DMS79 (cell line): ENCODE measurements at places on chromosomes 11 and 22.

- DNase-seq: no peak
Measured at GRCh38 chr22:22933807-22934542, 46.4 kb downstream of the IGLL5 start.

DNA sequence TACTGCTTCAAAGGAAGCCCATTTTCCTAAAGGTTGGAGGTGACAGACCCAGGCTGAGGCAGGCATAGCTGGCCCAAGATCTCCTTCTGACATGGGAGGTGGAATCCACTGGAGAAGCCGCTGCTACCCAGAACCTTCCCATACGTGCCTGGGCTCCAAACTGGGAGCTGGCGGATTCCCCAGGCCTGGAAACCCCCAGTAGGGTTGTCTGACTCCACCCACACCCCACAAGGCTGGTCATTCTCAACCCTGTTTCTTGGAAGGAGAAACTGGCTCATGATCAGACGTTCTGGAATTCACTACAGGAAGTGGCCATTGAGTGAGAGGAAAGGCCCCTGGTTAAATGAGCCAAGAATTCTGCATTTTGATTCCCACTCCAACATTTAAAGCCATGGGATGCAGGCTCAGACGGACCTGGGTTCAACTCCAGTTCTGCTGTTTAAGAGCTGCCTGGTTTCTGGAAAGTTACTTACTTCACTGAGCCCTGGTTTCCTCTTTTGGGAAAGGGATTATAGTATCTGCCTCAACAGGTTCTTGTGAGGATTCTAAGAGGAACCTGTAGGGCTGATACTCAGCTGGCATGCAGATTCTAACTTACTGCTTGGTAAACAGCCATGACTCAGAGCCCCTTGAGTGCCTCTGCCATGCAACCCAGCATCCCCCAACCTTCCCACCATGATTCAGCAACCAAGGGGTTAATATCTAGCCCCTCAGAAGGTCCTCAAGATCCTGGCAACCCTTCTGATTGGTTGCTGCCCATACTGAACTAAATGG is 19.4 kb upstream of the TSKU start:
- no peak for DNase-seq

- no peak for DNase-seq
Measured at GRCh38 chr11:6682591-6682935, 577 bp downstream of the MRPL17 start.

DNA sequence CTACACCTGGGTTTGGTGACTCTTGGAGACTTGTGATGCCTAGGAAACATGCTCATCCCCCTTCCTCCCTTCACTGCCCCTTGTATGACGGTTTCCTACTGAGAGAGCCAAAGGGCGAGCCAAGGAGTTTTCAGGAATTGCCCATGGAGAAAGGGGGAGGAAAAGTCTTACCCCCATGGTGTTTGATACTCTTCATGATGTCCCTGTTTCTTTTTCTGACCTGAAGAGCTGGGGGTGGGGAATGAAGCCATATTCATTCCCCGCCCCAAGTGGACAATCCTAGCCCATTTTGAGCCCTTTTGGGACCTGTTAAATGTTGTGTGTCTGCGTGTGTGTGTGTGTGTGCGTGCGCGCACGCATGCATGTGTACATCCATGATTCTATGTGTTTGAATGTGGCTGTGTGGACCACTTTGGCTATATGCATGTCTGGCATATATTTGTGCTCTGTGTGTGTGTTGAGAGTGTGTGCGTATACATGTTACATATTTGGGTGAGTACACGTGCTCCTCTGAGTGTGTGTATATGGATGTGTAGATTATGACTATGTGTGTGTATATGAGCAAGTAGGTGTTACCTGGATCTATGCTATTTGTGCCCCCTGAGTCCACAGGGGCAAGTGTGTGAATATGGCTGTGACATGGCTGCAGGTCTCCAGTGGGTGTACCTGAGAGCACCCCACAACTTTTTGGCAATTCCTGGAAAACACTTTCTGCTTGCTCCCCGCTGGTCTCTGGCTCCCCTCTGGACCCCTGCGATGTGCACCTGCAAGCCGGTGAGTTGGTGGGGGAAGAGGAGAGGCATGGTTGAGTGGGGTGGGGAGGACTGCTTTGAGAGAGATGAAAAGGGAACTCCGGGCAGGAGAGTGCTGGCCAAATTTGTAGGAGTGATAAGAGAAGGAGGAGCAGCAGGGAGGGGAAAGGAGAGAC is 24.6 kb downstream of the OTOG start:
- DNase-seq: no peak

- DNase-seq: no peak
Measured at GRCh38 chr11:95478003-95478402, 247.0 kb upstream of the SESN3 start.

GRCh38 chr22:40212121-40212520 is 34.4 kb downstream of the TNRC6B start:
- no peak for DNase-seq

DNA sequence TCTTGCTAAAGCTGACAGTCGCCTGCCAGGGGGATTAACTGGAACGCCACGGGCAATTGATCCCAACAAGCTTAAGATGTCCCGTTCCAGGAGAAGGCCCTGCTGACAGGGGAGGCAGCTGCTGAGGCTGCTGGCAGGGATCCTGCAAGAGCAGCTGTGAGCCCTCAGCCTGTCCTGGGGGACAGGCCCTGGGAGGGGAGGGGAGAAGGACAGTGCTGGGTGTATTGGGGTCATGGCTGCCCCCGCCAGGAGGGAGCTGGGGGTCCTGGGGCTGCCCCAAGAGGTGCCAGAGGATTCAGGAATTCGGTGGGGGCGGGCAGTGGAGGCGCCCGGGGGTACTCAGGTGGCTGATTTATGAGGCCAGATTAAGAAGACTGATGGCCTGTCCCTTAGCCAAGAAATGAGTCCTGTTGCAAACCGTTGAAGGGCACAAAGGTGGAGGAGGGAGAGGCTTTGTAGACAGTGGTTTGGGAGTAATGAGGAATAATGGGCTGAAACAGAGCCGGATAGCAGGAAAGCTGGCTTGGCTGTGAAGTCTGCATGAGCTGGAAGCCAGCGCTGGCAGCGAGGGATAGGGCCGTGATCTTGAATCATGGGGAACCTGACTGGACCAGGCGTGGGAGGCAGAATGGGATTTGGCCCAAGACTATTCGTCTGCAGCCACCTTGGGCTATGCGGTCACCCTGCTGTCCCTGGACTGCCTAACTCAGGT is 133.5 kb downstream of the CACNA1I start:
- peak; percentile 66 for DNase-seq

- DNase-seq: peak; percentile 44
Measured at GRCh38 chr11:115498354-115498753, 5.9 kb downstream of the CADM1 start.

DNA sequence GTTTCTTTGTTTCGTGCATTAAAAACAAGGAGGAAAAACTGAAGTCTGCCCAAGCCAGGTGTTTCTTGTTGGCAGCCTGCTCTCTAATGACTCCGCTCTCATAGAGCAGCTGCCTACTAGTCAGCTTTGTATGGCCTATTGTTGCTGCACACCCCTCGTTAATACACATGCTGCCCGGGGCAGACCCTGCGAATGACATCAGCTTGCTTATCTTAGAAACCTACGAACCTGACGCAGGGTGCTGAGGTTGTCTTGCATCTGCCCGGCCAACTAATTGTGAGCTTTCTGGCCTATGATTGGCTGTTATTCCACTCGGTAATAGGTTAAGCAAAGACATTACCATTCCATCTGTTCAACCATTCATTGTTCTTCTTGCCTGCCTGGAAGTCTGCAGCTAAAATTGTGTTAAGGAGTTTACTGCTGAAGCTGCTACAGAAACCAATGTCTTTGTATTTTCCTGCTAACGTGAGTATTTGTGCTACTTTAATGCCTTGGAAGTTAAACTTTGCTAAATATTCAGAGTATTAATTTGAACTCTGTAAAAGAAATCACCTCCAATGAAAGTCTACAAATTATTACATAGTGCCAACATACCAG is 37.5 kb downstream of the ZC3H12C start:
- peak; percentile 90 for DNase-seq

GRCh38 chr11:111324277-111324720 is 26.0 kb downstream of the POU2AF3 start:
- no peak for DNase-seq
